ENCODE measurements at places on chromosomes 2 and 18. TPM values are rescaled to one million over a fixed set of nuclear protein-coding genes. Genes with fewer than 3 reads are reported as not detected.

Gene STON1
- 2.4 TPM for total RNA-seq

Gene ACMSD
- total RNA-seq, result not detected

Gene KYNU
- total RNA-seq, result 0.14 TPM

Gene STK39
- 27.3 TPM for total RNA-seq

Gene C2orf92
- total RNA-seq, result 8.8 TPM

Gene HDAC4
- 54.0 TPM for total RNA-seq

Gene RPE
- total RNA-seq, result 46.2 TPM

Gene NDUFAF7
- total RNA-seq, result 24.7 TPM

Gene EML4
- 111 TPM for total RNA-seq

Gene ASXL3
- total RNA-seq, result not detected

Gene TM4SF20
- not detected for total RNA-seq

Gene UPP2
- total RNA-seq, result not detected

Gene MROH2A
- not detected for total RNA-seq

Gene CAPN14
- total RNA-seq, result 0.17 TPM

Gene ASAP2
- total RNA-seq, result not detected

Gene GNLY
- 27.5 TPM for total RNA-seq

Gene GPAT2
- total RNA-seq, result 14.0 TPM

Gene C2orf42
- total RNA-seq, result 30.9 TPM

Gene AGXT
- not detected for total RNA-seq

Gene RRM2
- 320 TPM for total RNA-seq

Gene GLI2
- 1.2 TPM for total RNA-seq

Gene LIPG
- 0.09 TPM for total RNA-seq

Gene CYTIP
- total RNA-seq, result 233 TPM

Gene OTOS
- total RNA-seq, result not detected

Gene SERPINB3
- not detected for total RNA-seq

Gene NEB
- total RNA-seq, result 0.43 TPM

Gene ELOA2
- not detected for total RNA-seq

Gene FBXO48
- total RNA-seq, result 4.3 TPM

Gene CENPO
- total RNA-seq, result 38.8 TPM

Gene DPYSL5
- total RNA-seq, result not detected

Gene GAD1
- 1.9 TPM for total RNA-seq

Gene MAPK4
- not detected for total RNA-seq

Gene MYO5B
- total RNA-seq, result not detected

Gene DYNAP
- not detected for total RNA-seq

Gene KCNG2
- not detected for total RNA-seq

Gene FER1L5
- not detected for total RNA-seq

Gene ALK
- not detected for total RNA-seq

Gene SERPINB4
- not detected for total RNA-seq

Gene MTERF4
- 88.1 TPM for total RNA-seq

Gene RFTN2
- total RNA-seq, result 0.08 TPM

Gene MAP3K20
- 14.9 TPM for total RNA-seq

Gene EIF2B4
- 39.2 TPM for total RNA-seq

Gene MC5R
- total RNA-seq, result not detected

Gene FAM237A
- not detected for total RNA-seq

Gene CD8B
- 475 TPM for total RNA-seq

Gene WDPCP
- 12.0 TPM for total RNA-seq

Gene NDUFS1
- 66.1 TPM for total RNA-seq

Gene GREB1L
- not detected for total RNA-seq

Gene RBM43
- total RNA-seq, result 13.0 TPM

Gene CHN1
- total RNA-seq, result 3.7 TPM

Gene GMPPA
- 32.6 TPM for total RNA-seq

Gene POU3F3
- not detected for total RNA-seq
